Frontal cortex (tissue), 4 donors: ENCODE measurements at places on chromosomes 7 and 10. TPM values are rescaled to one million over a fixed set of nuclear protein-coding genes. Genes with fewer than 3 reads are reported as not detected.

DNA sequence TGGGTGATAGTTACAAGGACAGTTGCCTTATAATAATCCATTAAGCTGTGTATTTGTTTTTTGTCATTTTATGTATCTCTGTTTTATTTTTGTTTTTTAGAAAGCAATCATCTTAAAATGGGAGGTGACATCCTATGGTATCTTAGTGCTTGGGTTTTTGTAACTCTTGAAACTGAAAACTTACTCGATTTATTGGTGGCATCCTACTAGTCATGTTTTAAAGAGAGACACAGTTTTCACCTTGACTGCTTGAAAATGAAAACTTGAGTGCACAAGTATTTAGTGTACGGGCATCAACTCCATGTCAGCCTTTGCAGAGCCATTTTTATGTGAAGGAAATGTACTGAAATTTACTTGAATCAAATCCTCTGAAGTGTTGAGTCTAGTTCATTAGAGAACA is 103.8 kb upstream of the SAMD8 start:
- DNase-seq = no peak

DNA sequence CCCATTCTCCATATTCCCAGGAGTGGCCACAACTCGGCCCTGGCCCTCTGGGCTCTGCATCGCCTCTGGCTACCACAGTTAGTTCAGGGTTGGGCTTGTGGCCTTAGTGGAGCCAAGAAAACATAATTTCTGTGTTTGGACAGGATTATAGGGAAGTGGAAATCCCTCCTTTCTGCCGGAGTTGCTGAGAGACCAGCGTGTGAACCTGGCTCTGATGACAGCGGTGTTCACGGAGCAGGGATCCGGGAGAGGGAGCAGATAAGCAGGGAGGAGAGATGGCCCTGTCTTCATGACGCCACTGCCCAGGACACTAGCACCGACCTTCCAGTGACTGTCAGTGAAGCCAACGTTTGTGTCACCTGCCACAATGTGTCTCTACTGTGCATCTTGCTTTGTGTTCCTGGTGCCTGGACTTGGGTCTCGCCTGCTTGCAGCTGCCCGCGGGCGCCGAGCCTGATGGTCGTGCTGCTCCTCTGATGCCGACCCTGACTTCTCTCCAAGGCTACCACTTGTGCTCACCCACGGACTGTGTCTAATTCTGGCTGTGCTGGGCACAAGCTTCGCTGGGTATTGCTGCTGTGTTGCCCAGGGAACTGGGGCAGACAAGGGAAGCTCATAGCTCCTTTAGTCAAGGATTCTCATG is 67.0 kb upstream of the VIPR2 start:
- peak; percentile 34 for DNase-seq

The EGR2 gene
- total RNA-seq = 1.6 TPM

DNA sequence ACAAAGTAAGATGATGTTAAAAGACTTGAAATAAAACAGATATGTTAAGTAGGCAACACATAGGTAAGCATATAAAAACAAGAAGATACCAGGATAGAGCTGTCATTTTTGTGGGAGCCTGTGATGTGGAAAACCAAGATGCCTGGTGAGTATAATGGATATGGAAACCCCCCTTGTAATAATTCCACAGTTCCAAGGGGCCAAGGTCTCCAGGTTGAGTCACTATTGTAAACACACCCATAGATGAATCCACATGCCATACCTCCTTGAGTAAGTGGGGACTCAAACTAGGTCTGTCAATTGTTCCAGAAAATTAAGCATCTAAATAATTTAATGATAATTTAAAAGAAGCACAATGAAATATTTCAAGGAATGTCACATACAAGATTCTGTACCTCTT is 15.9 kb downstream of the CAV1 start:
- DNase-seq = no peak

The FAS gene
- total RNA-seq = 1.6 TPM

The METTL2B gene
- 37.9 TPM for total RNA-seq

- DNase-seq = no peak
These were observed 105.3 kb upstream of the TNRC18 start for GRCh38 chr7:5528815-5529442.

- peak; percentile 44 for DNase-seq
These were observed 131.1 kb downstream of the WDR37 start for GRCh38 chr10:1187151-1187854.

The EMX2 gene
- total RNA-seq = 2.0 TPM

The STEAP2 gene
- total RNA-seq = 2.4 TPM

- DNase-seq = no peak
These were observed 67.1 kb downstream of the CUBN start for GRCh38 chr10:17062493-17062892.

- no peak for DNase-seq
These were observed 68.9 kb downstream of the C10orf143 start for GRCh38 chr10:130041451-130042371.
